ENCODE measurements at places on chromosomes 1 and 21.

DNA sequence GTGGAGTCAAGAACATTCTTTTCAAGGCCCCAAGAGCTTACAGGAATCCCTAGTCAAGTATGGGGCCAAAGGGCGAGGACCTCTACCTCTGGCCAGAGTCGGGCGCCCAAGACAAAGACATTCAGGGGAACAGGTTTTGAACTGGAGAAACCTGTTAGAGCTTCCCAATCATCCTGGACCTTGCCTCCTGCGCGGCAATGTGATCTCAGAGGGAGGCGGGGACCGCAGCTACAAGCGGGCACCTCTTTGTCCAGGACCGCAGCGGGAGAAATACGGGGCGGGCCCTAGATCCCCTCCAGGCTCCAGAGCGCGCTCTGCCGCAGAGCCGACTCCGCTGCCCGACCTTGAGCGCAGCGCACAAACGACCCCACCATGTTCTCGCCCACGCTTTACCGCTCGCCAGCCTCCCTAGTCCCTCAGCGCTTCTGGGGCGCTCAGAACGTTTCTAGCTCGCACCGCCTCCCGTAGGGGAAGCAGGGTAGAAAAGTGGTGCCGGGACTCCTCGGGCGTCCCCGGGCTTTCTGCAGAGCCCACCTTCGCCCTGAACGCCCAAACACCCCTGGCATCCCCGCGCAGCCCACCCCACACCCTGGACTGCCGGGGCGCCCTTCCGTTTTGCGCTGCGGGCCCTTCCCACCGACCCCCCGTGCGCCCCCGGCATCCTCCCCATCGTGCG is 28.1 kb downstream of the RABIF start:
- DNase-seq, result peak; percentile 29

DNA sequence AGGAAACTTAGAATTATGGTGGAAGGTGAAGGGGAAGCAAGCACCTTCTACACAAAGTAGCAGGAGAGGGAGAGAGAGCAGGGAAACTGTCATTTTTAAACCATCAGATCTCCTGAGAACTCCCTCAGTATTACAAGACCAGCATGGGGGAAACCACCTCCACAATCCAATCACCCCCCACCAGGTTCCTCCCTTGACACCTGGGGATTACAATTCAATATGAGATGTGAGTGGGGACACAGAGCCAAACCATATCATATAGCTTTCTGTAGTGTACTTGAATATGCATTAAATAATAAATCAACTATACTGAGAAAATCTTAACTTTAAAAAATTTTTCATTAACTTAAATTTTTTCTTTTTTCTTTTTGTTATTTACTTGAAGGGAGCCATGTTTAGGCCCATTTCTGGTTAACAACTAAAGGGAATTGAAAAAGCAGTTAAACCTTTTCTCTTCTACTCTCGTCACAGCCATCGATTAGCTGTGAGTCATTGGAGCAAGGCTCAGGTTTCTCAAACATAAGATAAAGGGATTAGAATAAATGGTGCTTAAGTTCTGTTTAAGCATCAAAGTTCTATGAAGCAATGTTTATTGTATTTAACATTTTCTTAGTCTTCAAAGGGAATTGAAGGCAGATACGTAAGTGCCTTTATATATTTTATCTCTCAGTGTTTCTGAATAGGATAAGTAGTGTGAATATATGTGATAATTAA is 72.2 kb upstream of the DPT start:
- no peak for DNase-seq

- DNase-seq, result peak; percentile 70
Measured at GRCh38 chr21:34693192-34693810, 24.5 kb downstream of the CLIC6 start.

DNA sequence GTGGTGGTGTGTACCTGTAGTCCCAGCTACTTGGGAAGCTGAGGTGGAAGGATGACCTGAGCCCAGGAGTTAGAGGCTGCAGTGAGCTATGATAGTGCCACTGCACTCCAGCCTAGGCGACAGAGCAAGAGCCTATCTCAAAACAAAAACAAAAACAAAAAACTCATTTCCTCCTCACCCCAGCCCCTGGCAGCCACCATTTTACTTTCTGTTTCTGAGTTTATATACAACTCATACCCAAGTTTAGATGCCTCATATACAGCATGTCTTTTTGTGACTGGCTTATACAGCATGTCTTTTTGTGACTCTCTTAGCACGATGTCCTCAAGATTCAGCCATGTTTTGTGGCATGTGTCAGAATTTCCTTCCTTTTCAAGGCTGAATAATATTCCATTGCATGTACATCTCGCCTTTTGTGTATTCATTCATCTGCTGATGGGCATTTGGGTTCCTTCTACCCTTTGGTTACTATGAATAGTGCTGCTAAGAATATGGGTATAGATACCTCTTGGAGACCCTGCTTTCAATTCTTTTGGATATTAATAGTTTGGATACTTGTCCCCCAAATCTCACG is 14.7 kb downstream of the COA7 start:
- no peak for DNase-seq

DNA sequence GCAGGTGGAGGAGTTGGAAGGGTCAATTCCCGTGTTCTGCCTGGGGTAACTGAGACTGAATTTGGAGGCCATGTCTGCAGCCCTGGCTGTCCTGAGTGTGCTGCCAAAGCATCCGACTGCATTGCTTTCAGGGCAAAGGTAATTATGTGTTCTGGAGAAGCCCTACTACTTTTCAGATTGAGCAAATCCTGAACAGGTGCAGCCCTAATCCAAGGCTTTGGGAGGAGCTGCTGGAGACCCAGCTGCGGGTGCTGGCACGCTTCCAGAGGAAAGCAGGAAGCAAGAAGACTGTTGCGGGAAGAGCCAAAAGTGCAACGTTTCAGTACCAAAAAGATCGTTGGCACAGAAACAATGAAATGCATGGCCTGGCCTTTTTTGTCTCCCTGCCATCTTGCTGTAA is 73.7 kb upstream of the NRIP1 start:
- no peak for DNase-seq

DNA sequence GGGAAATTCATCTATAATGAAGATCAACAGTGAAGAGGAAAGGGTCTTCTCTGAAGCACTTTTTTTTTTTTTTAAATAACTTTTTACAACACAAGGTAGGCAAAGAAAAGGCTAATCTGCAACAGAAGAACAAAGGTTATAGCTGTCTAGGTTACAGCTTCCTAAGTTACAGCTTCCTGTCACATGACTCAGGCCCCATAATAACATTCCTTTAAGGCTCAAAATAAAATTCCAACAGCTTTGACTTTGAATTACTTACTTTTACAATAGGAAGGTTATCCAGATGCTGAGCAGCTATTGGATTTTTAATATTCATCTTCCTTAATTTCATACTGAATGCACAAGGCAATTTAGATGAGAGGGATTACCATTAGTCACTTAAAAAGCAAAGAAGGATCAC is 40.4 kb upstream of the TMEM61 start:
- peak; percentile 53 for DNase-seq

GRCh38 chr21:34582506-34583150 is 32.3 kb downstream of the RCAN1 start:
- DNase-seq, result peak; percentile 70

DNA sequence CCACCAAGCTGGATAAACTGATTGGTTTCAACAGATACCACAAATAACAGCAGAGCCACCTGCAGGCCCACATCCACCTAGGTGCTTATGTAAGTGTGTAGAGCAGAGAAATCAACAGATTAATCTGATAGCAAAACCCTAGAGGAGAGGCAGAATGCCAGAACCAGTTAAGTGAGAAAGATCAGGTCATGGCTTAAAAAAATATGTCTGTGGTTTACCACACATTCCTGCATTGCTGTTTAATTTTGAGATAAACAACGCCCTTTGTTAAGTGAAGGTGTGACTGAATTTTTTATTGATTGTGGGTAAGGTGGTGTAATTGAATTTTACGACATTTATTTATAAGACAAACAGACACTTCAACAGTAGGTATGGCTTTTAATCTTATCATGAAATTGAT is 21.2 kb downstream of the CRNN start:
- DNase-seq, result no peak

DNA sequence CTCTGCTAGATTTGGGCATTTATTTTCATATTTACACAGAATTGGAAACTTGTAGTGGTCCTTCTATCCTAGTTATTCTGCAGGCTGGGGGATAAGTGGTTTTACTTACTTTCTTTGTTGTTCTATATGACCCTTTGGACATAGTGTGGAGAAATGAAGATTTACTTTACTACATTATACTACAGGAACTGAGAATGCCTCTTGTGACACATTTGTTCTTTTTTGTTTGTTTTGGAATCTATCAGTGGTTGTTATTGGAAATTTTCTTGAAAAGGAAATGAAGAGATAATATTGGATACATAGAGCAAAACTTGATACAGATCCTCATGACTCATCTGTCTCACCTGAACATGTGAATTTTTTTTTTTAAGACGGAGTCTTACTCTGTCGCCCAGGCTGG is 146.1 kb upstream of the DPYD start:
- no peak for DNase-seq

DNA sequence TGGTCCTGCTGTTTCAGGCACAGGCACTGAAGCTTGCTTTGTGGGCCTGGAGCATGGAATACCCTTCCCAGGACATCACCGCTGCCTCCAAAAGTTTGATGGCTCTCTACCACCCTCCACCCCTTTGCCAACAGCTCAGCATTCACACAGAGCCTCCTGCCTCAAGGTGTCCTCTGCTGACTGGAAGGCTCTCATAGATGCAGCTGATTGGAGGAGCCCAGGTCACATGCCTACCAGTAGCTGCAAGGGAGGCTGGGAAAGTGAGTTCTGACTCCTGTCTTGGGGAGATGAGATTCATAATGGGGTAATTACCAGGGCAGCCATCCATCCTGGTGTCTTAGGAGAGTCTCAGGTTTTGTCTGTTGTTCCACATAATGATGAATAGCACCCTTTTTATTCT is 124.8 kb upstream of the GRIK3 start:
- DNase-seq, result no peak

- DNase-seq, result no peak
Measured at GRCh38 chr1:19678493-19678892, 13.8 kb downstream of the HTR6 start.

DNA sequence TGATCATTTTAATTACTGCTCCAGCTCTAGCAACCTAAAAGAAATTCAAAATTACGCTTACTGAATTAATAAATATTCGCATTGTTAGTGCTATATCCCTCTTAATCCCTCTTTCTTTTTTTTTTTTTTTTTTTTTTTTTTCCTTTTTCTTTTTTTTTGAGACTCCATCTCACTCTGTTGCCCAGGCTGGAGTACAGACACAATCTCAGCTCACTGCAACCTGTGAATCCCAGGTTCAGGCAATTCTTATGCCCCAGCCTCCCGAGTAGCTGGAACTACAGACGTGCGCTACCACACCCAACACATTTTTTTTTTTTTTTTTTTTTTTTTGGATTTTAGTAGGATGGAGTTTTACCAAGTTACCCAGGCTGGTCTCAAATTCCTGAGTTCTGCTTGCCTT is 157.1 kb downstream of the KCNT2 start:
- no peak for DNase-seq

DNA sequence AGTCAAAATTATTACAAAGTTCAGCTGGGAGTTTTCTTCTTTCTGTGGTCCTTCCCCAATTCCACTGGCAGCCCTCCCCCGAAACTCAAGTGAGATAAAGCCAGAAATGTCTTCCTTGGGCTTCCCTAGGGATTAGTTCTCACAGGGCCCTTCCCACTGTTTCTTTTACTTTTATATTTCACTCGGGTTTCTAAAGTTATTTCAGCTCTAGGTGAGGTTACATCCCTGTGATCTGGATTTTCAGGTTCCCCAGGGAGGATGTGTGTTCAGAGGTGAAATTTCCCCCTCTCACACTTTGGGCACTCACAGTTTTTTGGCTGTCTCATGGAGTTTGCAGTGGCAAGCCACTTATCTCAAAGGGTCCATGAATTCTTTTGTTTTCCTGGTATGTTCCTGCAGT is 77.3 kb downstream of the DRAM2 start:
- DNase-seq, result no peak

GRCh38 chr1:235302143-235302542 is 25.8 kb downstream of the ARID4B start:
- DNase-seq, result no peak

- DNase-seq, result no peak
Measured at GRCh38 chr1:26693599-26694572, 1.9 kb upstream of the ARID1A start.

GRCh38 chr1:42966688-42967612 is 8.3 kb upstream of the SLC2A1 start:
- DNase-seq, result peak; percentile 94

GRCh38 chr1:8780405-8780804 is 37.0 kb downstream of the RERE start:
- DNase-seq, result no peak

DNA sequence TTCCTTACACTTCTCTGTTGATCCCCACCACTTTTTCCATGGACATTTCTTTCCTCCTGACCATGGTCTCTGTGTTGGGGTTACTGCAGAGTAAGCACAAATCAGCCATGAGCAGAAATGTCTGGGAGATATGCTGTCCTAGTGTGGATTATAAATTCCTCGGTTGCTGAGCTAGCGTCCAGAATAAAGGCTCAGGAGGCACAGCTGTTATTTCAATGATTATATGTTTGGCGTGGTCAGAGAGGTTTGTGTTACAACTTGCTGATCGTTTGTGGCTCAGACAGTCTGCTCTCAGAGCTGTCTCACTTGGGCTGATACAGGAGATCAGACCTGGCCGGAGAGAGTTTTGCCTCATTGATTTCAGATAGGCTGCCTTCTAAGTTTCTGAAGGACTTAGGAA is 37.5 kb upstream of the LAMC2 start:
- peak; percentile 14 for DNase-seq

GRCh38 chr1:53587252-53587988 is 128.2 kb downstream of the DMRTB1 start:
- no peak for DNase-seq

DNA sequence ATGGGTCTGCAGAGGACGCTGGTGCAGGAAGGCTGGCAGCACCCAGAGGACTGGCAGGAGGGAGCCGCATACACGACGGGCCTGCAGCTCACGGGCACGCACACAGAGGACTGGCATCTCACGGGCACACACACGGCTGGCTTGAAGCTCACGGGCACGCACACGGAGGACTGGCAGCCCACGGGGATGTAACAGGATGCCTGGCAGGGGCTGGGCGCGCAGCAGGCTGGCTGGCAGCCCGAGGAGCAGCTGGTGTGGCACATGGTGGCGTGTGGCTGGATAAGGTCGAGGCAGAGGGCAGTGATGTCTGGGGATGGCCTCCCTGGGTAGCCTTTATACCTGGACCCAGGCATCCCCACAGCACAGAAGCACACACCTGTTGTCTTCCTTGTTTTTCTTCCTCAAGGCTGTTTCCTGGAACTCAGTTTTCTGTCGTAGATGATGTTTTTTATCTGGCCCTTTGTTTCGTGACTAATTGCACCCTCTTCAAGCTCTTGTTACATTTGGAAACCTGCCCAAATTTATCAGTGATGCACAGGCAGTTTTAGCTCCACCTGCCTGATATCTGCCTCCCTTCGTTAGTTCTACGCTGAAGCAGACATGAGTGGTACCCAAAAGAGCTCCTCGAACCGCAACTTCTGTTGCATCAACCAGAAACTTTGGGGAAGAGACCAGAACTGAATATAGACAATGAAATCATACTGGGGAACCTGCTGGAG is at the start of gene KRTAP12-1:
TSS of gene KRTAP12-1 (minus strand) at position 303 of the 719 bp plus-strand sequence. CDS start at position 263, 40 bp downstream.
- DNase-seq, result no peak

GRCh38 chr1:164868990-164869389 is 310.0 kb downstream of the PBX1 start:
- DNase-seq, result no peak

Data from fibroblast of skin of abdomen (primary cell).